ENCODE measurements at places on chromosomes 3 and 15.

DNA sequence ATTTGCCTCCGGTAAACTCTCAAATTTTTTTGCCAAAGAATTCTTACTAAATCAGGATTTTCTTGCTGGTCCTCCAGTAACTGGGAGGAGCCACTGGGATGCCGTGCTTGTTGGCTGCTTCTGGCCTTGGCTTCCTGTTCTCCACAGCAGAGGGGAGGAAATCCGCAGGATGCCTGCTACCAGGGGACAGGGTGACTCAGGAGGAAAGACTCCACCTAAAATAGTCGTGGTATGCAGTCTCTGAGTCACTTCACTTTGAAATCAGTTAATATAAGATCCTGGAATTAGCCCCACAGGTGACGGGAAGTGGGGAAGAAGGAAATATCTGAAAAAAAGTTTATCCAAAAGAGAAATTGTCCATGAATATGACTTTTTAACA, 6.5 kb upstream of the TM4SF18 start:
- H3K27ac ChIP-seq, result peak overlapping the region; percentile 39
- no peaks in the 10 kb centered on the region for H3K36me3 ChIP-seq
- H3K4me3 ChIP-seq, result no peak overlapping the region
- DNase-seq, result peak; percentile 77
- peaks cover 45% of the 10 kb centered on the region for H3K4me1 ChIP-seq

GRCh38 chr3:25235031-25235430, 193.0 kb upstream of the RARB start:
- DNase-seq, result no peak
- H3K27ac ChIP-seq, result no peak overlapping the region
- H3K27me3 ChIP-seq, result no peaks in the 10 kb centered on the region
- H3K4me3 ChIP-seq, result no peak overlapping the region

DNA sequence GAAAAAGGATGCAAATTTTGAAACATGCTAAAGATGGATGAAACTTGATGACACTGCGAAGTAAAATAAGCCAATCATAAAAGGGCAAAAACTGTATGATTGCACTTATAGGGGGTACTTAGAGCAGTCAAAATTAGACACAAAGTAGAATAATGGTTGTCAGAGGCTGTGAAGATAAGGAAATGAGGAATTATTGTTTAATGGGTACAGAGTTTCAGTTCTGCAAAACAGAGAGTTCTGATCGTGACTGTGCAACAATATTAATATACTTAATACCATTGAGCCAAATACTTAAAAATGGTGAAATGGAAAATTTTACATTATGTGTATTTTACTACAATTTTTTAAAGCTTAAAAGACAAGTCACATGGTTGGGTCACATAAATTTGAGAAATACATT, 35.1 kb downstream of the UBE3A start:
- H3K4me1 ChIP-seq, result peaks cover 4% of the 10 kb centered on the region
- H3K27me3 ChIP-seq, result no peaks in the 10 kb centered on the region
- H3K27ac ChIP-seq, result no peak overlapping the region
- no peak for DNase-seq
- H3K4me3 ChIP-seq, result no peak overlapping the region

GRCh38 chr3:111595232-111595631, at the start of gene ZBED2:
ZBED2 (minus strand) TSS chr3:111595346; CDS start chr3:111594201, 1,145 bp downstream.
- H3K27me3 ChIP-seq, result no peaks in the 10 kb centered on the region
- H3K36me3 ChIP-seq, result no peaks in the 10 kb centered on the region
- no peak within 1 kb of the TSS for H3K4me3 ChIP-seq
- H3K27ac ChIP-seq, result no peak within 1 kb of the TSS
- H3K4me1 ChIP-seq, result no peaks in the 10 kb centered on the region

DNA sequence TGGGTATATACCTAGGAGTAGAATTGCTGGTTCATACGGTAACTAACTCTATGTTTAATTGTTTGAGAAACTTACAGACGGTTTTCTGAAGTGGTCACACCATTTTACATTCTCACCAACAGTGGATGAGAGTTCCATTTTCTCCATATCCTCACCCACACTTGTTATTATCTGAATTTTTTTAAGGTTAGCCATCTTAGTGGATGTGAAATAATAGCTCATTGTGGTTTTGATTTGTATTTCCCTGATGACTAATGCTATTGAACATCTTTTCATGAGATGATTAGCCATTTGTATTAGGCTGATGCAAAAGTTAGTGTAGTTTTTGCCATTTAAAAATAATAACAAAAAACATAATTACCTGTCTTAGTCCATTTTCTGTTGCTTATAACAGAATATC, 18.6 kb downstream of the CSTA start:
- H3K27me3 ChIP-seq, result no peaks in the 10 kb centered on the region
- H3K4me3 ChIP-seq, result no peak overlapping the region
- no peak overlapping the region for H3K27ac ChIP-seq
- no peak for DNase-seq

GRCh38 chr15:51218299-51218938, 120.0 kb downstream of the CYP19A1 start:
- H3K36me3 ChIP-seq, result peaks cover 5% of the 10 kb centered on the region
- no peak overlapping the region for H3K4me3 ChIP-seq
- no peaks in the 10 kb centered on the region for H3K27me3 ChIP-seq
- no peak overlapping the region for H3K27ac ChIP-seq
- H3K4me1 ChIP-seq, result no peaks in the 10 kb centered on the region

GRCh38 chr3:120410116-120410515, 40.7 kb downstream of the FSTL1 start:
- H3K4me1 ChIP-seq, result no peaks in the 10 kb centered on the region
- no peaks in the 10 kb centered on the region for H3K36me3 ChIP-seq
- no peaks in the 10 kb centered on the region for H3K27me3 ChIP-seq
- no peak overlapping the region for H3K27ac ChIP-seq

- no peaks in the 10 kb centered on the region for H3K4me1 ChIP-seq
- H3K4me3 ChIP-seq, result no peak overlapping the region
- H3K36me3 ChIP-seq, result no peaks in the 10 kb centered on the region
These were observed 116.8 kb downstream of the CHST2 start for GRCh38 chr3:143236226-143236964.

DNA sequence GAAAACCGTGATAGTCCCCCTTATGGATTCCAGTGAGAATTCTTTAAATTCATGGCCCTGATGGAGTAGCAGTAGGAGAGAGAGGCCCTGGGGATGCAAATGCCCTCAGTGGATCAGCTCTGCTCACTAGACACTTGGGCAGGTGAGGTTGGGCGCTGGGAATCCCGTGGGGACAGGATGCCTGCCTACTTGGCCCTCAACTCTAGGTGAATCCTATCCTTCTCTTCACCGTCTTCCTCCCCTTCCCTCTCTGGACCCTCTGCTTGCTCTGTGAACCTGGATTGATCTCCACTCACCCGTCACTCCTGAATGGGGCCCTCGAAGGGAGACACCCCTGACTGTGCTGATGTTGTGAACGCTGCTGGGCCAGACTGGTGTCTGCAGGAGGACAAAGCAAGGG, 77.4 kb downstream of the SEC22A start:
- no peak for DNase-seq
- H3K4me3 ChIP-seq, result no peak overlapping the region
- H3K4me1 ChIP-seq, result no peaks in the 10 kb centered on the region

GRCh38 chr3:17730318-17730967, 12.0 kb downstream of the TBC1D5 start:
- no peaks in the 10 kb centered on the region for H3K36me3 ChIP-seq
- H3K4me1 ChIP-seq, result 0 out of 2 replicates have a peak, but pooled peaks cover 6% of the 10 kb centered on the region
- H3K27me3 ChIP-seq, result no peaks in the 10 kb centered on the region

- H3K27me3 ChIP-seq, result no peaks in the 10 kb centered on the region
- DNase-seq, result peak; percentile 17
- H3K36me3 ChIP-seq, result no peaks in the 10 kb centered on the region
- H3K4me1 ChIP-seq, result no peaks in the 10 kb centered on the region
- no peak overlapping the region for H3K27ac ChIP-seq
- peak overlapping the region; percentile 54 for H3K4me3 ChIP-seq
These were observed 31.9 kb upstream of the STRIT1 start for GRCh38 chr3:155325263-155325835.

DNA sequence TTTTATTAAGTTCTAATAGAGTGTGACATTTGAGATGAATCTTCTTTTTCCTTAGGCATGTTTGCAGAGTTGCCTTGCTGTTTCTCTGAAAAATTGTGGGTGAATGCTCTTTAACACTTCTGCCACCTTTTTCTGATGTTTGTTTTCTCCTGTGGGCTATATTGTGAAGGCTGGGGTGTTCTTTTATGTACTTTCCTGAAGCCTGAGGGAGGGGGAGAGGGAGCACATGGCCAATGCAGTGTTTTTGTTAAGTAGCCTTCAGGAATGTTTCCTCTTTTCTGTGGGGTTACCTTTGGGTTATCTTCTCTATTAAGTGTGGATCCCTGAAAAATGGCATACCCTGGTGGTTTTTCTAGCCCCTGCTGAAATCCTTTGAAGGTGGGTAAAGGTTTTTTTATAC, 50.2 kb downstream of the CMC1 start:
- no peak overlapping the region for H3K4me3 ChIP-seq
- no peak for DNase-seq
- no peaks in the 10 kb centered on the region for H3K4me1 ChIP-seq
- peaks cover 7% of the 10 kb centered on the region for H3K36me3 ChIP-seq

- H3K27me3 ChIP-seq, result no peaks in the 10 kb centered on the region
- no peak for DNase-seq
- H3K27ac ChIP-seq, result no peak overlapping the region
- H3K36me3 ChIP-seq, result no peaks in the 10 kb centered on the region
- no peak overlapping the region for H3K4me3 ChIP-seq
- no peaks in the 10 kb centered on the region for H3K4me1 ChIP-seq
These were observed 28.3 kb upstream of the ARL14 start for GRCh38 chr3:160648701-160649100.

DNA sequence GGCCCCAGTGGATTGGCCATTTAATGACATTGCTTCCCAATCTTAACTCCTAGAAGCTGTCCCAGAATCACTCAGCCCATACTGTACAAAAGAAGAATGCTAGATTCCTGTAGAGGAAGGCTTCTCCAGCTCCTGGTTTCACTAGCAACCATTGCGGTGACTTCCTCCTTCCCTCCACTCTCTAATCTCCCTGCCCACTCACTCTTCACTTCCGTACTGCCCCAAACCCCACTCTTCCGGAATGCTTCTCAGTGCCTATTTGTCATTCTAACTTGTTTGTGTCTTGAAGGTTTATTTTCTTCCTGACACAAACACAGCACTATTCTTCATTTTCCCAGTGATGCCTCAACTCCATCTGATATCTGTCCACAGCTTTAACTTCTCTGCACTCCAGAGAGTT, 97.1 kb upstream of the SPATA16 start:
- H3K27ac ChIP-seq, result no peak overlapping the region
- H3K27me3 ChIP-seq, result no peaks in the 10 kb centered on the region
- no peaks in the 10 kb centered on the region for H3K36me3 ChIP-seq
- DNase-seq, result no peak

DNA sequence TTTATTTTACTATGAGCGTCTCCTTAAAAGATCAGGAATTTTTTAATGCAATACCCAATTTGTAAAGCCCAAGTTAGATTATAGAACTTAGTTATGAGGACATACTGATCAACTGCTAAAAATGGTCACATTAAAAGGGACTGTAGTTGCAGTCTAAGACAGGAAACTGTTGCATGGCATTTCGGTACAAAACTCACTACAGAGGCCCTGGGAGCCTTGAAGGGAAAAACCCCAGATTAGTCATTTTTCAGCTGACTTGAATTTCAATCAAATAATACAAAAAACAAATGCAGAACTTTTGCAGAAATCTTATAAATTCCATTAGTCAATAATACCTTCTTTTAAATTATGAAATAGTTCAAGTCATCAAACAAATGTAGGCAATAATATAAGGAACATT, 6.9 kb upstream of the PTX3 start:
- no peaks in the 10 kb centered on the region for H3K36me3 ChIP-seq
- no peak overlapping the region for H3K27ac ChIP-seq
- no peaks in the 10 kb centered on the region for H3K4me1 ChIP-seq
- H3K27me3 ChIP-seq, result no peaks in the 10 kb centered on the region

DNA sequence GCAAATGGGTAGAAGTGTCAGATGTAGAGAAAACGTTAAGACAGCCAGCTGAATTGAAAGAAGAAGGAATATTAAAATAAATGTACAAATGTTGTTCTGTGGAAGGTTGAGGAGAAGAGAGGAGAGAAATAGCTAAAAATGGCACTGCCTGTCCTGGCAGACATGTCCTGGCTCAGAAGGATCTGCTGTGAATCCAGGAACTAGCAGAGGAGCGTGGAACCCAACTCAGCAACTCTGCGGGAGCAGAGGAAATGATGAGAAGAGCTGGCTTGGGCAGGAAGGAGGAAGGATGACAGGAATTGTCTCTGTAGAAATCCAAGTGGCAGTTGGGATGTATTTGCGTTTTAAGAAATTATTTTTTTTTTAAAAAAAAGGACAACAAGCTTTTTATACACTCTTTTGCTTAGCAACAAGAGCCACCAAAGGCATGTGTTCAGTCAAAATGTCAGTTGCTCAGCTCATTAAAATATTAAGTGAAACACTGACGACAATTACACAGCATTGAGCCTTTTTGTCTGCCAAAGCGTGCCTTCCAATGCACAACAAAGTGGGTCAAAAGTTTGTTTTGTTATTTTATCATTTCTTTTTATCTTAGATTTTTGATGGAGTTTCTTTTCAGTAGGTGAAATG, 16.1 kb downstream of the NANOGP8 start:
- H3K36me3 ChIP-seq, result no peaks in the 10 kb centered on the region
- no peaks in the 10 kb centered on the region for H3K4me1 ChIP-seq
- no peak overlapping the region for H3K27ac ChIP-seq
- H3K27me3 ChIP-seq, result no peaks in the 10 kb centered on the region

GRCh38 chr15:60710656-60711055, 231.7 kb upstream of the ICE2 start:
- H3K4me1 ChIP-seq, result peaks cover 27% of the 10 kb centered on the region
- H3K27ac ChIP-seq, result no peak overlapping the region
- DNase-seq, result no peak
- H3K4me3 ChIP-seq, result no peak overlapping the region
- H3K36me3 ChIP-seq, result no peaks in the 10 kb centered on the region

DNA sequence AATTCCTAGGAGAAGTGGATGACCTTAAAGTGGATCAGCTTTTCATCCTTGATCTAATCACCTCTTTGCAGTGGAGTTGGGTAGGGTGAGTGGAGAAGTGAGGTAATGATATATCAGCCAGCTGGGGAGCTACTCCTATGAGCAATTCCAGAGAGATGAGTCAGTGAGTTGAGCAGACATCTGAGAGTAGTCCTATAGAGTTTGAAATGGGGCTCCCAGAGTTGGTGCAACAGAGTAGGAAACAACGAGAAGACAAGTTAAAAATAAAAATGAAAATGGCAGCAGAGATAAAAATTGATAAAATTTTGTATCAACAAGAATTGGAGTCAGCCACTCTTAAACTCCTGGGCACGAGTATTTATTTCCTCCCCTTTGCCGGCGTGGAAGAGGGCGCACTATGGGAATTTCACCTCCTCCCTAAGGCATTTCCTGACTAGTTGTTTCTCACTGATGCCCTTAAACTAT, 150.8 kb upstream of the DPH6 start:
- H3K27ac ChIP-seq, result no peak overlapping the region
- no peaks in the 10 kb centered on the region for H3K36me3 ChIP-seq
- H3K27me3 ChIP-seq, result no peaks in the 10 kb centered on the region
- DNase-seq, result peak; percentile 15

GRCh38 chr3:78277220-78277619, 1237.3 kb downstream of the ROBO2 start:
- no peak for DNase-seq
- no peaks in the 10 kb centered on the region for H3K4me1 ChIP-seq
- no peaks in the 10 kb centered on the region for H3K36me3 ChIP-seq

GRCh38 chr3:167772992-167773391, 37.5 kb downstream of the SERPINI1 start:
- no peaks in the 10 kb centered on the region for H3K36me3 ChIP-seq
- no peaks in the 10 kb centered on the region for H3K4me1 ChIP-seq
- H3K4me3 ChIP-seq, result no peak overlapping the region
- DNase-seq, result no peak
- no peaks in the 10 kb centered on the region for H3K27me3 ChIP-seq

- H3K27me3 ChIP-seq, result no peaks in the 10 kb centered on the region
- H3K4me1 ChIP-seq, result no peaks in the 10 kb centered on the region
- no peak overlapping the region for H3K27ac ChIP-seq
- no peaks in the 10 kb centered on the region for H3K36me3 ChIP-seq
These were observed 529.0 kb downstream of the MCTP2 start for GRCh38 chr15:94760348-94760747.

All from HepG2 (cell line).